ENCODE measurements at places on chromosomes 6 and 20. TPM values are rescaled to one million over a fixed set of nuclear protein-coding genes. Genes with fewer than 3 reads are reported as not detected.

The CPXM1 gene
- 5.1 TPM for total RNA-seq

The RNF182 gene
- total RNA-seq, result 0.86 TPM

The ANGPT4 gene
- 0.72 TPM for total RNA-seq

The BPIFA1 gene
- total RNA-seq, result not detected

The RAB32 gene
- total RNA-seq, result 20.3 TPM

GRCh38 chr6:132843316-132844035, 29.1 kb downstream of the RPS12 start:
- H3K36me3 ChIP-seq, result no peaks in the 10 kb centered on the region
- H3K27ac ChIP-seq, result no peak overlapping the region
- DNase-seq, result no peak

DNA sequence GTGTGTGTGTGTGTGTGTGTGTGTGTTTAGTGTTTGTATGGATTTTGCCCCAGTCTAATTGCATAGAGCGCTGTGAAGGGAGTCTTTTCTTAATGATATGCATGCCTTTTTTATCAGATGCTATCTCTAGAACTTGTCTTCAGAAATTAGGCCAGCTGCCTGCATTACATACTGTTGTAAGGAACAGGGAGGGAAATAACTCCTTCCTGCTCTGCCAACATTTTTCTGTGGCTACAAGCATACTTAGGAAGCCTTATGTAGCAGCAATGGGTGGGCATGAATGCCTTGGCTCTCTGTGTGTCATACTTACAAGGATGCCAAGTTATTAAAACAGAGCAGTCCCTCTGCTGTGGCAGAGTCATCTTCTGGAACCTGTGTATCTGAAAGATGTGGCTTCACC, 8.0 kb upstream of the COL21A1 start:
- H3K4me3 ChIP-seq, result no peak overlapping the region
- DNase-seq, result no peak
- H3K4me1 ChIP-seq, result no peaks in the 10 kb centered on the region
- no peak overlapping the region for H3K27ac ChIP-seq

- no peaks in the 10 kb centered on the region for H3K27me3 ChIP-seq
- no peaks in the 10 kb centered on the region for H3K36me3 ChIP-seq
- H3K4me1 ChIP-seq, result no peaks in the 10 kb centered on the region
- DNase-seq, result no peak
- H3K27ac ChIP-seq, result no peak overlapping the region
- H3K4me3 ChIP-seq, result no peak overlapping the region
Observed at GRCh38 chr6:124941259-124941658, 21.0 kb upstream of the RNF217 start.

GRCh38 chr20:32052778-32053362, 828 bp downstream of the HCK start:
- no peak for DNase-seq
- peaks cover 16% of the 10 kb centered on the region for H3K4me1 ChIP-seq
- H3K4me3 ChIP-seq, result peak overlapping the region; percentile 47
- H3K27ac ChIP-seq, result no peak overlapping the region

GRCh38 chr6:99589290-99589672, 17.4 kb upstream of the PRDM13 start:
- H3K4me1 ChIP-seq, result peaks cover 26% of the 10 kb centered on the region
- H3K27ac ChIP-seq, result no peak overlapping the region
- no peak for DNase-seq
- peak overlapping the region; percentile 63 for H3K4me3 ChIP-seq
- H3K36me3 ChIP-seq, result no peaks in the 10 kb centered on the region

GRCh38 chr6:129416337-129416990, 293.5 kb downstream of the ARHGAP18 start:
- no peaks in the 10 kb centered on the region for H3K4me1 ChIP-seq
- H3K4me3 ChIP-seq, result no peak overlapping the region
- H3K27me3 ChIP-seq, result no peaks in the 10 kb centered on the region
- no peaks in the 10 kb centered on the region for H3K36me3 ChIP-seq

- no peaks in the 10 kb centered on the region for H3K4me1 ChIP-seq
- H3K36me3 ChIP-seq, result no peaks in the 10 kb centered on the region
- H3K27ac ChIP-seq, result no peak overlapping the region
- no peak for DNase-seq
Observed at GRCh38 chr20:14291502-14291901, 45.9 kb downstream of the FLRT3 start.
